Stimulated activated CD8-positive, alpha-beta memory T cell treated with anti-CD3 and anti-CD28 coated beads, Interleukin-7, amount 100 ng/mL, for 4 hours (primary cell): ENCODE measurements at places on chromosomes 7 and 10.
A peak's percentile ranks its signal among the peaks of the same experiment; 100 is the strongest.

- DNase-seq, result no peak
Measured at GRCh38 chr7:101896941-101897340, 79.5 kb downstream of the CUX1 start.

DNA sequence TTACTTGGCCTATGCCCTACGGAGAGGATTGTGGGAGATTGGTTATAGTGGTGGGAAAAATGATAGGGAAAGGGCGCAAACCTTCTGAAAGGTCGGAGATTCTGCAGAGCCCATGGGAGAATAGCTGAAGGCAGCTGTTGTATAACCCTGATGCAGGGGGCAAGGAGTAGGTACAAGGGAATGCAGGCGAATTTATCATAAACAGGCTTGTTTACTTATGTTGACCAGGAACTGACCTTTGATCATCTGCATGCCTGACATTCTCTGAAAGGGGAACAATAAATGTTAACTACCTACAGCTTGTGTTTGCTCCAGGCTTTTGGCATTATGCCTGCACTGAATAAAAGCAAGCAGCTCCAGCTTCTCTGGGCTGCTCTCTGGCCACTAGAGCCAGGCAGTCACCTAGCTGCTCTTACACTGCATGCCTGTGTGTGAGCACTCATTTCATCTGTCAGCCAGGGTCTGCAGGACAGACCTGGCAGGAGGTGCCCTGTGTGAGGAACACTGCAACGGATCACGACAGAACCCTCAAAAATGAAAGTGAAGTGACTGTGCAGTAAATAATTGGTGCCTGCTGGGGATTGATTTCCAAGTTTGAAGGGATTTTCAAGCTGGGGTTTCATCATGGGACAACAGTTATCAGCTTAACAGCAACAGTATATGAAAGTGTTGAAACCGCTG, 31.1 kb upstream of the ABCA13 start:
- DNase-seq, result no peak

DNA sequence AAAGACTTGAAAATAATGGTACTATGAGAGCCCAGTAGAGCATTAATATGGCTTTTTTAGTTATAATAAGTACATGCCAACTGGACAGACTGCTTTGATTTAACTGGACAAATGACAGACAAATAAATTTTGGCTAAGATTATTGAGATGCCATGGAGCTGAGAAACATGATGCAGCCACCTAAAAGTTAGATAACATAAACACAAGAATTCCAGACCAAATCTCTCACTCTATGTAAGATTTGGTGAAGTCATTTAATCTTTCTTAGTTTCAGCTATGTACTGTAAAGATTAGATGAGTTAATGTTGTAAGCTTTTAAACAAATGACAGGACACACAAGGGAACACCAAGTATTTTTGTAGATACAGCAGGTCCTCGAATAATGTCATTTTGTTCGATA, 118.2 kb downstream of the CACNA2D1 start:
- no peak for DNase-seq

DNA sequence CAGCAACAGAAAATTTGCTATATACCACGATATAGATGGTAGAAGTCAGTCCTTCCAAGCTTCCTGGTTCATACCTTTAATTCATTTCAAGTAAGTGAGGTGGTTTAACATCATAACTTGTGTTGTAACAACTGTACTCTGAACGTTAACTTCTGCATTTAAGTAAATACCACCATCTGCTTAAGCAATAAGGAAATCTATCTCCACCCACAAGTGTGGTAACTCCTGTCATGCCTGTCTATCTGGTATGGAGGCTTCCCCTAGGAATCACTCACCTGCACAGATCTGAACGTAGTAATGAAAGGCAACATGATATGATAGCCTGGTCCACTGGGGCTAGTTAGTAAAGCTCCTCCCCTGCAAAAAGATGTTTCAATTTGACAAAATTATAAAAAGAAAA, 2.3 kb downstream of the ERLIN1 start:
- DNase-seq, result no peak

DNA sequence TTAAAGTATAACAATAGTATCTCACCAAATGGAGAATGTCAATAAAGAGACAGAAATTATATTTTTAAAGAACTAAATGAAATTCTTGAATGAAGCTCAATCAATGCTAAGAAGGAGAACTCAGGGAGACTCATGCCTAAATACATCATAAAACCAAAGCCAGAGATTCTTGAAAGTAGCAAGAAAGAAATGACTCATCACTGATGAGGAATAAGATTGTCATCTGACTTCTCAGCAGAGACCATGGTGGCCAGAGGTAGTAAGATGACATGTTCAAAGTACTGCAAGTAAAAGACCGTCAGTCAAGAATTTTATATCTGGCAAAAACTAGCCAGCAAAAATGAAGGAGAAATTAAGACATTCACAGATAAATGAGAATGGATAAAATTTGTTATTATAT, 399.0 kb downstream of the GRID1 start:
- DNase-seq, result no peak

DNA sequence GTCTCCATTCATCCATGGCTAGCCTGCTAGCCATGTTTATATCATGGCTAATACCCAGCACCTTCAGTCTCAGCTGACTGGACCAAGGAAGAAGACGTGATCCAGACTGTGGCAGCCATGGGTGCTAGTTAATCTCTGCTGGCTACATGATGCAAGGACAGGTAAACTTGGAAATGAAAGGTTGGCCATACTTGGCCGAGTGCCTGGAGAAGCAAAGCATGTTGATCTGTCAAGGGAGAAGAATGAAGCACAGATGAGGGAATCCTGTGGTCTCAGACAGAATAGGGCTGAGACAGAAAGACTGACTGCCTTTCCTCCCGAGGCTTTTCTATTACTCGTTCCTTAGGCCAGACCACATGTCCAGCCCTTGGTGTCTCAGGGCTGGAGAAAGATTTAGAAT, 41.1 kb downstream of the CPVL start:
- no peak for DNase-seq

DNA sequence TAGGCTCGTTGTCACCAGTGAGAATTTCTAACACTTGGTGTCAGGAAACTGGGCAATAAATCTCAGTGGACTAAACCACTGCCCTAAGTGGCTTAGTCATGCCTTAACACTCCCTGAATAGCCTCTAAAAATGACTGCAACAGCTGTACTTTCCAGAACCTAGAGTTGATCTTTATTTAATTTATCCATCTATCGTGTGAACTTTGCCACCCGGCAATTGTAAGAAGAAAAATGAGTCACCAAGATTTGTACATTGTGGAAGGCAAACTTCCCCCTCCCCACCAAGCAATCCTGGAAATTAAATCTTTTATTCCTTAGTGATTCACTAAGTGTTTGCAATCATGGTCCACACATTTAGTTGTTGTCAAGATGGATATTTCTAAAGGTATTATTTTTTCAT, 47.1 kb downstream of the NXPH1 start:
- DNase-seq, result no peak

DNA sequence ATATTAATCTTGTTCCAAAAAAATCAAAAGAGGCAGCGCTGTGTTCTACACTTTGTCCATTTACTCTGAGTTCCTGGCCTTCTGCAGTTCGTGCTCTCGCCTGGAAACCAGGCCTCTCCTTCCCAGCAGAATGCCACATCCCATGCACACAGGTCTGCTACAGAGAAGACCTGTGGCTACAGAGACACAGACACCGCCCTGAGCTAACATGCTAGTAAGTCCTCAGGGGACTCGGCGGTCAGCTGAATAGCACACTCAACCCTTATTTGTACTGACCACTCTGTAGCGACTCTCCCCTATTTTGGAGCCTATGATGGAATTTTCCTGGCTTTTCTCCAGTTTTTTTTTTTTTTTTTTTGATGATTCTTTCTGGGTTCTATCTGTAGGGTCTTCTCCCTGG, 12.8 kb downstream of the CREB3L2 start:
- DNase-seq, result no peak

DNA sequence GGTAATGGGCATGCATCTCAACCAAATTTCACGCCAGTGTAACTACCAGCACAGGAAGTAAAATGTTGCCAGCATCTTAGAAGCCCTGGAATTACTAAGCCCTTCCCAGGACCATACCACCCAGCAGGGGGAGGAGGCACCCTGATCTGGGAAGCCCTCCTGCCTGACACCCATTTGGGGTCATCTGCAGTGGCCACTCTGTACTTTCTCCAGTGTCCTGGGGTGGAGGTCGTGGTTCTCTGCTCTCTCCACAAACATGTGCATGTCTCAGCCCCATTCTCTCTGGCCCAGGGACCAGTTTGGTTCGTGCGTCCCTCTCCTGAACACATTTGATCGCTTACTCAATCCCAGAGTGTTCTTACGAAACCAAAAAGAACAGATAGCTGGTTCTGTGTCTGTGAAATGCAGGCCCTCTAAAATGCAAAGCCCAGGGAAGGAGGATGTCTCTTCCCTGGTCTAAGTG, 9.4 kb upstream of the LRRC27 start:
- DNase-seq, result no peak

GRCh38 chr10:48439031-48439430, 132.6 kb downstream of the MAPK8 start:
- no peak for DNase-seq

DNA sequence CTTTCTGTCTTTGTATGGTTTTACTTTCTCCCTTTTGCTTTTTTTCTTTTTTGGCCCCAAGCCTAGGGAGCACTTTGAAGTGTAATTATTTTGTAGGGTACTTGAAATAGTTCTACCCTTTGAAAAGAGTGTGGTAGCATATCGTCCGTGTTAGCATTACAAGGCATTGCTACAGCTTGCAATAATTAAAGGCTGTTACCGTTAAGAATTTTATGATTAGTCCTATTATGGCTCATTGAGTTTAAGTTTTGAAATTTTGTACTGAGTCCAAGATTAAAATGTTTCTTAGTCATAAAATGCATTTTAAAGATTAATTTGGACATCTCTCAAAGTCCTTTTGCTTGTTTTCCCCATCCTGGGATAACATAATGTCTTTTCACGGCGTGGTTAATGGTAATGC, 490.0 kb upstream of the LRRN3 start:
- DNase-seq, result no peak

DNA sequence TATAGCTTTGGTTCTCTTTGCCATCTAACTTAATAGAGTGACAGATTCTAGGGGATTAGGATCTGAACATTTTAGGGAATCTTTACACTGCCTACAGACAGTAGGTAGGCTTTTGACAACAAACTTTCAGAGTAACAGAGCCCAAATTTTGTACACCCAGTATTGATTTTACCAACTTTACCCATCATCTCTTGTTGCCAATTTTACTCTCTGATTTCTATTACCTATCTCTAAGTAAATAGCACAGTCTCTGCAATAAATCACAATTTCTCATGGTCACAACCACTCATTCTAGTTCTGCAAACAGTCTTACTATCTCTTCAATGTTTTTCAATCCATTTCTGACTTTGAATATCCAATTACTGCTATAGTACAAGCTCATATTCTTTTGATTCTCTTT, 1097.6 kb upstream of the PHF14 start:
- no peak for DNase-seq

DNA sequence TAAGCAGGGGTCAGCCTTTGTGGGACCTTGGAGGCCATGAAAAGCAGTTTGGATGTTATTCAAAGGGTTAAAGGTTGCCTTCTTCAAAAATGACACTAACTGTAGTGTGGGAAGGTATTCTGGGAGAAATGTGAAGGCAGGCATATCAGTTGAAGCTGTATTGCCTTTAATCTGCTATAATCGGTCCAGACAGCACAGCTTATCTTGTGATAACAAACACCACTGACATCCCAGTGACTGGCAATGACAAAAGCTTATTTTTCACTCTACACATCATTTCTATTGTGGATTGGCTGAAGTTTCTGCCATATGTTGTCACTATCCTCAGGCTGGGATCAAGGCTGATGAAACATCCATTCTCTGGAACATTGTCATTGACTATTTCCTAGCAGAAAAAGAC, 1149.2 kb downstream of the GRM8 start:
- DNase-seq, result no peak

DNA sequence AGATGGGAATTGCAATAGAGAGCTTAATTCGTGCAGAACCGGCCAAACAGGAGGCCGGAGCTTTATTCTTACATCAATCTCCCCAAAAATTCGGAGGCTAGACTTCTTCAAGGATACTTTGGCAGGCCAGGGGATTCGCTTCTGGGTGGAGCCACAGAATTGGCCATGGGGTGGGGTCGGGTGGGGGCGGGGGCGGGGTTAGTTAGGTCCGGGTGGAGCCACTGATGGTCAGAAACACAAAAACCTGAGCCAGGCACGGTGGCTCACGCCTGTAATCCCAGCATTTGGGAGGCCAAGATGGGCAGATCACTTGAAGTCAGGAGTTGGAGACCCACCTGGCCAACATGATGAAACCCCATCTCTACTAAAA, 87.5 kb downstream of the SEPTIN14 start:
- no peak for DNase-seq

DNA sequence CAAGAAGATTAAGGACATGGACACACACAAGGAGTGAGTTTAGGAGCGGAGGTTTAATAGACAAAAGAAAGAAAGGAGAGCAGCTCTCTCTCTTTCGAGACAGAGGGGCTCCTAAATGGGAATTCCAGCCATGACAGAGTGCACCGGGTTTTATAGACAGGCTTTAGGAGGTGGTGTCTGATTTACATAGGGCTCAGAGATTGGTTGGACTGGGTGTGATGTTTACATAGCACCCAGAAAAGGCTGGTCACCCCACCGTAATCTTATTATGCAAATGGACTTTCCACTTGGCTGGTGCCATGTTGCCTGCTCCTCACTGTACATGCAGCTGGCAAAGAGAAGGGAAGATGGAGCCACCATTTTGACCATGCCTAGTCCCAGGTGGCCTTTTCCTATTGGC, 28.4 kb upstream of the MRC1 start:
- DNase-seq, result no peak

GRCh38 chr10:88116971-88117626, 253.7 kb downstream of the PTEN start:
- peak; percentile 48 for DNase-seq

DNA sequence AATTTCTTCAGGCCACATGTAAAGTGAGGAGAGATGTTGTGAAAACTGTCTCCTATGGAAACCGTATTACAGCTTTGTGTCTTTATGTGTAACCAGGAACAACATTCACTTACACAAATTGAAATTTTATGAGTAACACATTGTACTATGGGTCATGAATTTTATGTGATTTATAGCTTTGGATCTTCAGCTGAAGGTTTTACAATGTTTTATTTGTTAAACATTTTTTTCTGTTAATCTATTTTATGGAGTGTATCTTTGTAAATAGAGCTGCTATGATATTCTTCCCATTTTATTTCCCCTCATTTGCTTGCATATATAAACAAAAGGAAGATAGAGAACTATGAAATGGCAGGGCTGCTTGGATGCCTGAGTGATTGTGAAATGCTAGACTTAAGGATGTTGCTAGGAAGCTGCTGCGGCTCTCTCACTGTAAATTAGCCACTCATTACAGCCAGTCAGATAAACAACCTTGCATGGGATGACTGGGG, 104.5 kb upstream of the PCLO start:
- DNase-seq, result no peak

- no peak for DNase-seq
Measured at GRCh38 chr7:64625114-64626082, 40.5 kb upstream of the ZNF107 start.
